ENCODE measurements at places on chromosomes 1 and 21.

GRCh38 chr1:10065344-10065685 is 32.6 kb downstream of the UBE4B start:
- no peaks in the 10 kb centered on the region for H3K36me3 ChIP-seq
- no peaks in the 10 kb centered on the region for H3K4me1 ChIP-seq
- no peaks in the 10 kb centered on the region for H3K27me3 ChIP-seq
- DNase-seq, result no peak

DNA sequence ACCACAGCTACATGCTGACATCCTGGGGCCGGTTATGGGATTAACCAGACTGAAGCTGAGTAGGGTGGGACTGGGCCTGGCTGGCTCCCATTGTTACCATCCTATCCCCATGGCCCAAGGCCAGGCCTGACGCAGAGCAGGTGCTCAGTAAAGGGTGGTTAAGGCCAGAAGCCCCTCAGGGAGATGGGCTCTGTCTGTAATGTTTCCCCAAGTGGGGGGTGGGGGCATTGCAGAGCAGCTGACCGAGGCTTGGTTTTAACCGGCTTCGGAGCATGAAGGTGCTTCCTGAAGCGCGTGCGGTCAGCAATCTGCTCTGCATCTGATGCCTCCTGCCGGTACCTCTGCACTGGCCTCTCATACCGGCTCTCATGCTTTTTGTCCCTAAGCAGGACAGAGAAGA is 83.4 kb upstream of the ACTL8 start:
- no peak overlapping the region for H3K27ac ChIP-seq
- no peak for DNase-seq
- no peak overlapping the region for H3K4me3 ChIP-seq
- H3K27me3 ChIP-seq, result no peaks in the 10 kb centered on the region
- no peaks in the 10 kb centered on the region for H3K36me3 ChIP-seq

DNA sequence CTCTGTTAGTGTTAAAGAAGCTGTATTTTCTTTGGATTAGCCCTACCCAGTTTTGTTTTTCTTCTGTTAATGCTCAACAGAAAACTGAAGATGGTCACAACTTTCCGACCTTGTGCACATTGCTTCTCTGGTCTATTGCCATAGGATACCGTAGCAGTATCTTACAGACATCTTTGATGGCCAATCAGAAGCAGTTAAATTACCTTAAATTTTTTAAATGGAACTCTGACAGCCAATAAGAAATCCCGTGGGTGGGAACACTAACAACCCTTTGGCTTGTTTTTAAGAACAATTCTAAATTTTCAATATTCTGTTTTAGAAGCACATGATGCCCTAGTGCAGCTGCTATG is 17.2 kb downstream of the NFYC start:
- DNase-seq, result no peak
- H3K4me1 ChIP-seq, result peaks cover 43% of the 10 kb centered on the region
- no peaks in the 10 kb centered on the region for H3K27me3 ChIP-seq
- H3K27ac ChIP-seq, result no peak overlapping the region
- peak overlapping the region; percentile 62 for H3K4me3 ChIP-seq

- H3K4me3 ChIP-seq, result no peak overlapping the region
- H3K36me3 ChIP-seq, result no peaks in the 10 kb centered on the region
- DNase-seq, result no peak
- no peak overlapping the region for H3K27ac ChIP-seq
Observed at GRCh38 chr1:41749991-41750745, 168.6 kb downstream of the HIVEP3 start.

GRCh38 chr1:26234644-26235370 is 807 bp downstream of the CEP85 start:
- peaks cover 10% of the 10 kb centered on the region for H3K36me3 ChIP-seq
- H3K27me3 ChIP-seq, result no peaks in the 10 kb centered on the region
- no peak for DNase-seq

Data from PC-9 (cell line).